ENCODE measurements at places on chromosomes 2 and 18. TPM values are rescaled to one million over a fixed set of nuclear protein-coding genes. Genes with fewer than 3 reads are reported as not detected.

DNA sequence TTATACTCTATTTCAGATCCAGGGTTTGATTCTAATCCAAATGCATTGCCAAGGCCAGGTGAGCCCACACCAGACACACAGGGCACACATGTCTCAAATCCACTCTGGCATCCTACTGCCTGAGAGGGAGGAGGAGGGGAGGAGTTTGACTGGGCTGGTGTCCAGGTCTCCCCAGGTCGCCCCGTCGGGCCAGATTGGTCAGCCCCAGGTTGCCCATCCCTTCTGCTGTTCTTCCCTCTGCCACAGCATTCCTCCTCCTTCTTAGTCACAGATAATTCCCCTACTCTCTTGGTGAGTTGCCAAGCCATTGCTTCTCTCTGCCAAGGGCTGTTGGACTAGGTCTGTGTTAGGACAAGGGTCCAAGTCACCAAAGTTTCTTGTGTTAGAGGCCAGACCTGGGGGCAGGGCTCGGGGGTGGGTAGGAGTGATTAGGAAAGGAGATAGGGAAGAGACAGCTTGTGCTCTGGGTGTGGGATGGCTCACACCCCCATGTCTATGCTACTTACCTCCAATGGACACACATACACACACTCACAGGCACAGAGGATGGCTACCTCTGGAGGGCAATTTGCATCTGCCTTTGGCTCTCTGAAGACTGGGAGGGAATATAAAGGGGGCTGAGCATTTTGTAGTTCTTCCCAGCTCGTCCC lies 2.5 kb upstream of the EGR4 start:
- DNase-seq, result no peak

- peak; percentile 41 for DNase-seq
Observed at GRCh38 chr2:102736410-102737409, 25.1 kb upstream of the TMEM182 start.

The DSG4 gene
- not detected for total RNA-seq

- peak; percentile 7 for DNase-seq
Observed at GRCh38 chr2:176978921-176979320, 233.7 kb upstream of the HNRNPA3 start.

- no peak for DNase-seq
Observed at GRCh38 chr2:150027164-150027563, 439.6 kb upstream of the MMADHC start.

The TXNDC2 gene
- 0.63 TPM for total RNA-seq

GRCh38 chr2:24643051-24643450 lies 150.1 kb downstream of the PTRHD1 start:
- no peak for DNase-seq

DNA sequence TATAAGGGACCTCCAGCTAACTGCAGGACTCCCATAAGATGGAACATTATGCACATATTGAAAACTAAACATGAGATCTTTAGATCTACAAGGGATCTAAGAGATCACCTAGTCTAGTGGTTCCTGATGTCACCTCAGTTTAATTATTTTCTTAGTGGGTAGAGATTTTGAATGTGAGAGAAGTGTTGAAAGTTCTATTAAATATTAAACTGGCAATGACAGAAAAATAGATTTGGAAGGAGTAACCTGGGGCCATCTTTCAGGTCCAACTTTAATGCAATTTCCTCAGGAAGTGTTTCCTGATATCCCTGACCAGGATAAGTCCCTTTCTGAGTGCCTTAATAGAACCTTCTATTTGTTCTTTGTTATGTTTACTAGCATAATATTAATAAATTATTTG lies 29.1 kb upstream of the CPS1 start:
- no peak for DNase-seq

The PLGLB2 gene
- total RNA-seq, result 1.2 TPM

DNA sequence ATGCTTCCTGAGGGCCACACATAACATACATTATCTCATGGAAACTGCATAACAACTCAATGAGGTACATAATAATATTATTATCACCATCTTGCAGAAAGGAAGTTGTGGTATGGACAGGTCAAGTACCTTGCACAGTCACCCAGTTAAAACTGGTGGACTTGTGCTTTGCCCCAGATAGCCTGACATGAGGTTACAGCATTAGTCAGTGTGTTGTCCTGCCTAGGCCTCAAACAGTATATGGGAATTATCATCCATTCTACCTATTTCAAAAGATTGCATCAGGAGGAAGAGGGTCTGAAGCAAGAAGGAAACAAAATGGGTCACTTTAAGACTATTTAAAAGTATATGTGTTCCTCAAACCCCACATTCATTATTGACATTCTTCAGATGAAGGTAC lies 5.4 kb upstream of the ANTXR1 start:
- DNase-seq, result no peak

DNA sequence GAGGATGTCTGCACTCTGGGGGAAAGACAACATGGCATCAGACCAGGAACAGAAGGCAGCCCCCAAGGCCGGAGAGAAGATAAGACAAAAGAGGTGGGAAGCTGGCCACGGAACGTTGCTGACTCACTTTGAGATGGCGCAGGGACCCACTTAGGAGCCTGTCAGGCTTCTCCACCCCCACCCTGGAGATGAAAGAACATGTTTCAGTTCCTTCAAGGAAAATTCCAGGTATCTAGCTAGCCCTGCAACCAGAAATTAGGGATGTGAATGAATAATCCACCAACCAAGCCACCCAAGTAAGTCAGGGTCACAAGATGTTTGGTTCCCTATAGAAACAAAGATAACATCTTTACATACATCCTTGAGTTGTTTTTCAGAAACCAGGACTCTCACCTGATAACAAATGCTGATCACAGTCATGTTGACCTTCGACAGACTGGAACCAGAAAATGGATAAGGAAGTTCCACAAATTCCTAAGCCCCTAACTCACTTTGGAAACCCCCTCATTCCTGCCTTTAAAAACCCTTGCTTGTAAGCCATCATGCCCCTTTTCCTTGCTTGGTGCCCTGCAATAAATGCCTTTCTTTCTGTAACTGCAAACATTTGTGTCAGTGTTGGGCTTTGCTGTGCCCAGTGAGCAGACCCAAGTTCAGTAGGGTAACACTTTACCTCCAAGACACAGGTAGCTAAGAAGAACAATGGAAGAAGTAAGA lies 31.9 kb downstream of the PSTPIP2 start:
- no peak for DNase-seq

DNA sequence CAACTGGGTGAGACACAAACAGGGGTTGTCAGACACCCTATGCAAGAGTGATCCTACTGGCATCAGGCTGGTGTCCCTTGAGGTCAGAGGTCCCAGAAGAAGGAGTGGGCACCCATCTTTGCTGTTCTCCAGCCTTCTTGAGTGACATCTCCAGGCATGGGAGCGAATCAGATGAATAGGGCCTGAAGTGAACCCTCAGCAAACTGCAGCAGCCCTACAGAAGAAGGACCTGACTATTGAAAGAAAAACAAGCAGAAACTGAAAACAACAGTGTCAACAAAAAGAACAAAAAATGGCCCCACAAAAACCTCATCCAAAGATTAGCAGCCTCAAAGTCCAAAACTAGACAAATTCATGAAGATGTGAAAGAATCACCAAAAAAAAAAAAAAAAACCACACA lies 1229.7 kb upstream of the CRIM1 start:
- no peak for DNase-seq

GRCh38 chr18:11369556-11369955 lies 220.2 kb upstream of the PIEZO2 start:
- no peak for DNase-seq

The ARHGEF33 gene
- 0.57 TPM for total RNA-seq

DNA sequence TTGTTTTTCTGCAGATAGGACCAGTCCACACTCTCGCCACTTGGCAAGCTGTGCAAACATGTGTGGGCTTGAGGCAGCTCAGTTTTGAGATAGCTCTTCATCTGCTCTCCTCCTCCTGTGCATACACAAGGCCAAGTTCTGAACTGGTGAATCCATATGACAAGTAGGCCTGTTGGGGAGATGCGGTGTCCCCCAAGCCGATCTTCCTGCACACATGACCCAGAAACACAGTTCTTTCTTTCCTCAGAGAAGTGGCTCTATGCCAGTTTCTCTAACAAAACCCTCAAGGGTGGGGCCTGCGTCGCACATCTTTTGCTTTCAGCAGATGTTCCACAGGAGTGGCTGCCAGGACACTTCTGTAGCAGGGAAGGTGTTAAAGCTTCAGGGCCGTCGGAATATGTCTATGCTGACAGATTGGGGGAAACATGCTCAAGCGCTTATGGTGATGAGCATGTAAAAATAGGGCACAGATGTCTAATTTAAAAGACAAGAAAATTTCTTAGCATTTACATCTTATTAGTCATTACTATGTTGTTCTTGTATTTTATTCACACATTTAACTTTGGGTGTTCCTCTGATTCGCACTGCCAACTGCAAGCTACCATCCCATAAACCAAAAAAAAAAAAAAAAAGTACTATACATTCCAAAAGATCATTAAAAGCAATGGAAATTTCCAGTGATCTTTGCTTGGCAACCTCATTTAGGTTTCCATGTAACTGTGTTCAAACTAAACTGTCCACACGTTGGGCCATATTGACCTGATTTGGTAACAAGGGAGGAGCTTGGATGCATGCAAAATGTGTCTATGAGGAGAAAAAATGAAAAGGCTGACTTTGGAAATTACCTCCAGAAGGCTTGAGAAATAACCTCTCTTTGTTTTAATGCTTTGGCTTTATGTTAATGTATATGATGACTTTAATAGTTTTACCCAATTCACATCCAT lies 1055.5 kb upstream of the KLHL29 start:
- no peak for DNase-seq

DNA sequence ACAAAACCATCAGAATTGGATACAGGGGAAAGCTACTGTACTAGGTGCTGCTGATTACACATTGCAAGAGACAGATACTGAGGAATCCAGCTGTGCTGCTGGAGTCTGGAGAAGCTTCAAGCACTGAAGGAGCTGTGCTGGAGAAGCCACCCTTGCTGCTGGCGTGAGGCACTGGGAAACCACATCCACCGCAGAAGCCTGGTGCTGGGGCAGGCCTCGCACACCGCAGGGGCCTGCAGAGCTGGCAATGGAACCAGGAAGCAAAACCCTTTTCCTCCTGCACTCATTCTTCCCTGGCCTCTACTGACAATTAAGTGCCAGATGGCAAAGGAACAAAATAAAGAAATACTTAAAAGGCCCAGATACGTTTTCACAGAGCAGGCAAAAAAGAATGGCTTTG lies 94.4 kb upstream of the MSH6 start:
- DNase-seq, result no peak
